Pulmonary artery endothelial cell (primary cell): ENCODE measurements at places on chromosomes 13 and 19. TPM values are rescaled to one million over a fixed set of nuclear protein-coding genes. Genes with fewer than 3 reads are reported as not detected.

IGFLR1 gene
- total RNA-seq = 1.2 and 1.8 TPM in 2 replicates

CD22 gene
- 0.60 TPM in 1 of 2 replicates, not detected in the other for total RNA-seq

PALM3 gene
- 0.07 and 0.32 TPM in 2 replicates for total RNA-seq

C1QTNF9B gene
- not detected in 2 replicates for total RNA-seq

ZNF497 gene
- 0.53 and 0.67 TPM in 2 replicates for total RNA-seq

CACNG8 gene
- 0.42 and 1.4 TPM in 2 replicates for total RNA-seq

KLF5 gene
- 0.40 and 0.42 TPM in 2 replicates for total RNA-seq

NALCN gene
- 5.2 and 5.3 TPM in 2 replicates for total RNA-seq

DOCK9 gene
- total RNA-seq = 310 and 311 TPM in 2 replicates

PCDH20 gene
- not detected in 2 replicates for total RNA-seq

F10 gene
- total RNA-seq = 0.13 and 0.56 TPM in 2 replicates

LRRC4B gene
- 0.07 TPM in 1 of 2 replicates, not detected in the other for total RNA-seq

PLPPR3 gene
- 0.07 and 0.33 TPM in 2 replicates for total RNA-seq

DNAJC3 gene
- total RNA-seq = 54.9 and 111 TPM in 2 replicates

GIPR gene
- total RNA-seq = under 0.01 TPM in 1 of 2 replicates, not detected in the other

SIGLEC8 gene
- not detected in 2 replicates for total RNA-seq

MUC16 gene
- total RNA-seq = under 0.01 TPM in 1 of 2 replicates, not detected in the other

PRR20E gene
- total RNA-seq = not detected in 2 replicates

ATCAY gene
- total RNA-seq = not detected in 2 replicates

ZNF430 gene
- 4.6 and 6.0 TPM in 2 replicates for total RNA-seq

CGB8 gene
- total RNA-seq = not detected in 2 replicates

ZNF416 gene
- 4.4 and 5.4 TPM in 2 replicates for total RNA-seq

CD37 gene
- total RNA-seq = not detected in 2 replicates

ZNF284 gene
- 2.6 and 3.9 TPM in 2 replicates for total RNA-seq

LRRC63 gene
- total RNA-seq = 0.07 TPM in 1 of 2 replicates, not detected in the other

SOX21 gene
- total RNA-seq = 0.07 TPM in 1 of 2 replicates, not detected in the other

CAPN12 gene
- 0.20 TPM in 1 of 2 replicates, not detected in the other for total RNA-seq

PRRG2 gene
- 3.1 and 4.1 TPM in 2 replicates for total RNA-seq
